ENCODE measurements at places on chromosomes 3 and 15.

- DNase-seq = no peak
These were observed 159.1 kb upstream of the EOMES start for GRCh38 chr3:27880969-27881892.

DNA sequence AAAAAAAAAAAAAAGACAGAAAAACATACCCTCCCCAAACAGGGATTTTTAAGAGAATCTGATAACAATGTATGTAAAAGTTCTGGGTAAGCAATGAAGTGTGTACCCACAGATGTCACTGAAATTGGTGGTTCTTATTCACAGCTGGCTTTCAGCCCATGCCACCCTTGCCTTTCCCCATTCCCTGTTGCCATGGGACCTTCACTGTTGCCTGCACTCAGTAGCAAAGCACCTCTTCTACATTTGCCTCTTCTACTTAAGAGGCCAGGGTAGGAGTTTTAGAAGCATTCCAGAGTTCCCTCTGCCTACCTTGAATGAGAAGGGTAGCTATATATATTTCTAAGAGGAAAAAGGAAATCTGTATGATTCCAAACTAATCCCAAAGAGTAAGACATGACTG, 57.4 kb downstream of the FMN1 start:
- no peak for DNase-seq

DNA sequence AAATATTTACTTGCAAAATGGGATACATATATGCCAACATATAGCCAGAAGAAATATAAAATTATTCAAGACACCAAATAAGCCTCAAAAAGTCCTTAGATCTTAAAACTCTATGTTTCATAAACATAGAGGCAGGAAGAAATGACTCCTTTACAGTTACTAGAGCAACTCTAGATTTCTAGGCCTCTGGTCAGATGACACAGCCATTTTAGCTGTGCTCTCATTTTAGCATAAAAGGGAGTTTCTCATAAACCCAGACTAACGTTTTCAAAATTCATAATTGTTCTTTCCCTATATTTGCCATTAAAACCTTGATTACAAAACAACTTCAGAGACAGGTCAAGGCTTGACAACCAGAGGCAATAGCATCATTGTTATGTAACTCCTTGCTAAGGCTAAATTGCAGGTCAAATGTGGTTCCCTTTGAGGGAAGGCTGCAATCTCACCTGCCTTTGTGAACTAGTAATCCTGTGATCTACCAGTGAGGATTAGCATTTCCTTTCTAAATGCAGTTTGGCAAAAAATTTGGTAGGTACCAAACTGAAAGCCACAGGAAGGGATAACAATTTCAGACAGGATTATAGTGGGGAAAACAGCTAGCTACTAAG, 8.2 kb downstream of the THOC7 start:
- DNase-seq = no peak

DNA sequence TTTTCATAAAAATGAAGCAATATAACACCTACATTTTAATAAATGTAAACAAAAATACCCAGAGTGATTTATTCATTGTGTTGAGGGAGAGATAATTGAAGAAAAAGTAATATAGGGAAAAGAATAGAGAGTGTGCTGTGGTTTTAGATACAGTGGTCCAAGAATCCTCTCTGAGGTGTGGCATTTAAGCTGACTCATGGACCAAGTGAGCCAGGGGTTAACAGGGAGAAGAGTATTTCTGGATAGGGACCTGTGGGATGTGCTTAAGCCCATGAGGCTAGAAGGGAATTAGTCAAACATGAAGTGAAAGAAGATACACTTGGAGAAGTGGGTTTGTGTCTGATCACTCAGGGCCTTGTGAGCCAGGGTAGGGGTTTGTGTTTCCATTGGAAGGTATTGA, 680.7 kb upstream of the GRM7 start:
- no peak for DNase-seq
